ENCODE measurements at places on chromosomes 13 and 19.

DNA sequence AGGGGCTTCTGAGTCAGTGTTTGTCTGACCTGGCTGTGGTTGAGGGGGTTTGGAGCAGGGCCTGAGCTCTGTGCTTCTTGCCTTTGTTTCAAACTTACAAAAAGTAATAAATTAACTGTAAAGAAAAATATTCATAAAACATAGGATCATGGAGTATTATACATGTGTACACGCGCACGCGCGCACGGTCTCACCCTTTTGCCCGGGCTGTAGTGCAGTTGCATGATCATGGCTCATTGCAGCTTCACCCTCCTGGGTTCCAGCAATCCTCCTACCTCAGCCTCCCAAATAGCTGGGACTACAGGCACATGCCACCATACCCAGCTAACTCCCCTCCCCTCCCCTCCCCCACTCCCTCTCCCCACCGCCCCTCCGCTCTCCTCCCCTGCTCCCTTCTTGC, 23.5 kb downstream of the TDRD12 start:
- no peak for DNase-seq

DNA sequence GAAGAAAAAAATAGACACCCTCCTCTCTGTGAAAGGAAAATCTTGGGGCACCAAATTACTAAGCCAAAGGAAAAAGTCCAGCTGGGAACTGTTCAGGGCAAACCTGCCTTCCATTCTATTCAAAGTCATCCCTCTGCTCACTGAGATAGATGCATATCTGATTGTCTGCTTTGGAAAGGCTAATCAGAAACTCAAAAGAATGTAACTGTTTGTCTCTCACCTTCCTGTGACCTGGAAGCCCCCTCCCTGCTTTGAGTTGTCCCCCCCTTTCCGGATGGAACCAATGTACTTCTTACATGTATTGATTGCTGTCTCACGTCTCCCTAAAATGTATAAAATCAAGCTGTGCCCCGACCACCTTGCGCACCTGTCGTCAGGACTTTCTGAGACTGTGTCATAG, 216.0 kb upstream of the SOX1 start:
- DNase-seq = no peak

DNA sequence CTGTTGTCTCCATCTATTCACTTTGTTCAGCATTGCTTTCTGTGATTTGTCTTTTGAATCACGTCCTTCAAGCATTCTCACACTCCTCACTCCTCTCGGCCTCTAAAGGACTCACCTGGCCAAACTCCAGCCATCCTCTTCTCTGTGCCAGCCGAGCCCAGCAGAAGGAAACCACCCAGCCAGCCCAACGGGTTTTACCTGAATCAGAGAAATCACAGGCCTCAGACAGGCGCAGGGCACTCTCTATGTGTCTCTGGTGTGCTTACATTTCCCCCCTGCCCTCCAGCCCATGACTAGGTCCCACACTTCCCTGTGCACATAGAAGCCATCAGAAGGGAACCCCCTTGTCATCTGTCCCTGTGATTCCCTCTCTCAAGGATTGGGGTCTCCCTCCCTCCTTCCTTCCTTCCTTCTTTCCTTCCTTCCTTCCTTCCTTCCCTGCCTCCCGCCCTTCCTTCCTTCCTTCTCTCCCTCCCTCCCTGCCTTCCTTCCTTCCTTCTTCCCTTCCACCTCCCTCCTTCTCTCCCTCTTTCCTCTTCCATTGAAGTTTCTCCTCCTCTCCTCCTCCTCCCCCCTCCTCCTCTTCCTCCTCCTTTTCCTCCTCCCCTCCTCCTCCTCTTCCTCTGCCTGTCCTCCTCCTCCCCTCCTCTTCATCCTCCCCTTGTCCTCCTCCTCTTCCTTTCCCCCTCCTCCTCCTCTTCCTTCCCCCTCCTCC, 8.8 kb upstream of the ZNF541 start:
- no peak for DNase-seq

DNA sequence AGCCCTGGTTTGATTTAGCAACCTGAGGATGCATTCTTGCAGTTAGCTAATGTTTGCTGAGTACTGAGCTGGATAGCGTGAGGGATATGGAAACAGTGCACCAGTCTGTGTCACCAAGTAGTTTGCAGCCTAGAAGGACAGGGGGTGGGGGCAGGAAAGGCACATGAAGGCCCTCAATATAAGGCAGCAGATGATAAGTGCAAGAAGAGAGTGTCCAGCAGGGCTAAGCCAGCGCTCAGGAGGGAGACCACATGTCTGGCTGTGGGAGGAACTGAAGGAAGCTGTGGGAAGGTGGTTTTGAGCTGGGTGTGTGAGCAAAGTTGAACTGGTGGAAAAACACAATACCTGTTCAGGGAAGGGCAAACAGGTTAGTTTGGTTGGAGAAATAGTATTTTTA, 1.7 kb downstream of the CXCL17 start:
- no peak for DNase-seq

DNA sequence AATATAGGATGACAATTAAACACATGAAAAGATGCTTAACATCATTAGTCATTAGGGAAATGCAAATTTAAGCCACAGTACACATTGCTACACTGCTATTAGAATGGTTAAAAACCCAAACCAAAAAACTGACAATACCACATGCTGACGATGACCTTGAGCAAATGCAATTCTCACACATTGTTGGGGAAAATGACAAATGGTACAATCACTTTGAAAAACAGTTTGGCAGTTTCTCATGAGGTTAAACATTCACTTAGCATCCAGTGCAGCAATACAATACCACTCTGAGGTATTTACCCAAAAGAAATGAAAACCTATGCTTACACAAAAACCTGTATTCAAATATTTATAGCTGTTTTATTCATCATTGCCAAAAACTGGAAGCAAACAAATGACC, 11.3 kb downstream of the FLT3 start:
- DNase-seq = no peak

GRCh38 chr13:26786651-26787295, 26.2 kb upstream of the GPR12 start:
- no peak for DNase-seq

DNA sequence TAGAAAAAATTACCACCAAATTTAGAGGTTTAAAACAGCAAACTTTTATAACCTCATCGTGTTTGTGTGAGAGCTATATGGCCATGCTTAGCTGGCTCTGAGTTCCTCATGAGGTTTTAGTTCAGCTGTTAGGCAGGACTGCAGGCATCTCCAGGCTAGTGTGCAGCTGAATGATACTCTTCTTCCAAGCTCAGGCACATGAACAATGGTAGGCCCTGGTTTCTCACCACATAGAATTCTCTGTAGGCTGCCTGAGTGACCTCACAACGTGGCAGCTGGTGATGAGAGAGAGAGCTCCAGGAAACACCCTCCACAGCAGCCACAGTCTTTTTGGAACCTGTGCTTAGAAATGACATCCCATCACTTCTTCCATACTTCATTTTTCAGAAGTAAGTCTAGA, 540.6 kb upstream of the MIR17HG start:
- DNase-seq = no peak

Measured in stimulated activated CD4-positive, alpha-beta T cell treated with anti-CD3 and anti-CD28 coated beads, Interleukin-4, amount 100 ng/mL, for 1 hour (primary cell).